ENCODE measurements at places on chromosomes 12 and 14.

GRCh38 chr12:92561543-92561899, 141.3 kb upstream of the PLEKHG7 start:
- no peak for DNase-seq

GRCh38 chr12:52226446-52226845, 6.6 kb upstream of the KRT7 start:
- DNase-seq = no peak

GRCh38 chr14:33477797-33478196, 473.1 kb downstream of the EGLN3 start:
- DNase-seq = no peak

GRCh38 chr12:124780752-124781685, 82.6 kb downstream of the SCARB1 start:
- DNase-seq = no peak

DNA sequence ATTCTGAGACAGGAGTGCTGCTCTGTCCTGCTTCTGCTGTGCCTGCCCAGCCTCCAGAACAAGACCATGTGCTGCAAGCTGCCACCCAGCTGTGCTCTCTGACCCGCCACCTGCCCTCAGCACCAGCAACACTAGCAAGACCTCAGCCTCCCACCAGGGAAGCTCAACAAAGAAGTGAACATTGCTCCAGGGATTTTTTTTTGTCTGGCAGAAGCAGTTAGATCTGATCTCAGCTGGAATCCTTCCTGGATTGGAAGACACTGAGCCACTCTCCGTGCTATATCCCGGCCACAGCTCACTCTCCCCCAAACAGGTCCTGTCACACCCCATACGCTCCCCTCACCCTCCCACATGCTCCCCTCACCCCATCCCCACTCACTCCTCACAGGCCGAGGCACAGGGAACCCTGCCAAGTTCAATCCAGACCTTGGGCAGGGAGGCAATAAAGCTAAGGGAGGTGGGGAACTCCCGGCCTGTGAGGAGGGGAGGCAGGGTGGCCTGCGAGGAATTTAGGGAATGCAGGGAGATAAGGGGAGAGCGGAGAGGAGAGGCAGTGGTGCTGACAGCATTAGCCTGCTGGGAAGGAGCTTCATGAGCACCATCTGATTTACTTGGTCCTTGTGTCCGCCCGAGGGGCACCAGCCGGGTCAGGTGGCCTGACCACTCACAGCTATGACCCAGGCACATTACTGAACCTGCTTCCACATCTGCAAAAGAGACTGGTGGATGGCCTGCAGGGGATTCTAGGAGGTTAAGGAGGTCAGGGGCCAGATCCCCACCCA, 29.7 kb downstream of the CCDC85C start:
- DNase-seq = no peak

DNA sequence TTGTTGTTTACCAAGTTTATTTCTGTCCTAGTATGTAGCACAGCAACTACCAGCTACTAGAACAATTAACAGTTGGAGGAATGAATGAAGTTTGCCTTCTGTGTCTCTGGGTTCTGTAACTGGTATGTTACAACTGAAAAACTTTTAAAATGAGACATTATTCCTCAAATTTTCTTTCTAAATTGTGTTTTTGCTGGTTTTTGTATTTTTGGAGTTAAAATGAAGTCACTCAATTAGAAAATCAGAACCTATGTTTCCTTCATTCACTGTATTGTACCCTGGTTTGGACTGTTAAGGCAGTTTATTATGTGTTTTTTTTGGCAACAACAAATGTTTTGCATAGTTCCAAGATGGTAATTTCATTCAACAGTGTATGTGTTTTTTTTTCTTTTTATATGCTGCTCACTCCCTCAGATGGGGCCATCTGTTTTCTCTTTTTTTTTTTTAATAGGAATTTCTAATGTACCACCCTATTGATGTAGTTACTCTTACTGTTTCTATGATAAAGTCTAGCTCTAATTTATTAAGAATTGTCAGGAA, 30.2 kb upstream of the EVL start:
- DNase-seq = no peak

DNA sequence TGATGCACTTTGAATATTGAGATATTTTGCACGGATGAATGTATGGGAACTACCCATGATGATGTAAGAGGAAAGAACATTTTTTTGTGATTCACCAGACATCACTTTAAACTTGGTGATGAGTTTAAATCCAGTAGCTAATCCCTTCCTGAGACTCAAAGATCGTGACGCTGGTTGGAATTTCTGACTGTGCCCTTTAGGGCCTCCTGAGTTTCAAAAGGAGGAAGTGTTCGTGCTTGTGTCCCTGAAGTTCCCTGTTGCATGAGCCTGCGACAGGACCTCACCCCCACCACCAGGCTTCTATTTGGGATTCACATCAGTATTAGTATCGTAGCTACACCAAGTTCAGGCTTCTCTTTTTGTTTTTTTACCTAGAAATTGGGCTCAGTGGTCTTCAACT, 18.6 kb upstream of the RIN3 start:
- no peak for DNase-seq
